Upper lobe of left lung (tissue), 6 donors: ENCODE measurements at places on chromosomes 16 and 17. TPM values are rescaled to one million over a fixed set of nuclear protein-coding genes. Genes with fewer than 3 reads are reported as not detected.

Gene SOST
- not detected for total RNA-seq

Gene TBC1D3C
- total RNA-seq, result 0.29 TPM

- no peak for DNase-seq
Observed at GRCh38 chr17:3835410-3836229, 10.4 kb downstream of the NCBP3 start.

- DNase-seq, result no peak
Observed at GRCh38 chr17:57288040-57288772, 31.9 kb downstream of the MSI2 start.

DNA sequence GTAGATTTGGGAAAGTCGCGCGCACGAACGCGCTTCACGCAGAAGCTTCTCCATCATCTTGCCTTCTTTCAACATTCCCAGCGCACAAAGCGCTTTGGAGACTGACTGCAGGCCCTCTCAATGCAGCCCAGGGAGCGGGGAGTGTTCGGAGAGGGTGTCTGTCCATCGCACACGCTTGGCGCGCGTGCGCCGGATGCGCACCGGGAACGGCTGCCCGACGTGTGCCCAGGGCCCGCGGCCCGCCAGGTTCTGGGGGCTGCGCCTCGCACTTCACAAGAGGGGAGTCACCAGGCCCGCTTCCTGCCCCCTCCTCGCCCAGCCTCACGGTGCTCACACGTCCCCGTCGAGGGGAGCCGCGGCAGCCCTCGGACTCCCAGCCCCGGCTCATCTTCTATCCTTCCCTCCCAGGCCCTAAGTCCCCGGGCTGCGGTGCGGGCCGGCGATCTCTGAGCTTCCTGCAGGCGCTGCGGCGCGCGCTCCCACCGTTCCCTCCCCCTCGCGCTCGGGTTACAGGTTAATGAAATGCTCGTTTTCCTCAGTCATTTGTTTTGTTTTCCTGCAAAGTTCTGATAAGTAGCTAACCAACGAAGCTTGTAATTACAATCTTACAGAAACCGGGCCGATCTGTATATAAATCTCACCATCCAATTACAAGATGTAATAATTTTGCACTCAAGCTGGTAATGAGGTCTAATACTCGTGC, 2.8 kb upstream of the IRX3 start:
- DNase-seq, result no peak

GRCh38 chr16:86992587-86992986, 324.6 kb downstream of the C16orf95 start:
- DNase-seq, result no peak

GRCh38 chr17:42431758-42432161, 8.7 kb upstream of the CAVIN1 start:
- DNase-seq, result no peak

DNA sequence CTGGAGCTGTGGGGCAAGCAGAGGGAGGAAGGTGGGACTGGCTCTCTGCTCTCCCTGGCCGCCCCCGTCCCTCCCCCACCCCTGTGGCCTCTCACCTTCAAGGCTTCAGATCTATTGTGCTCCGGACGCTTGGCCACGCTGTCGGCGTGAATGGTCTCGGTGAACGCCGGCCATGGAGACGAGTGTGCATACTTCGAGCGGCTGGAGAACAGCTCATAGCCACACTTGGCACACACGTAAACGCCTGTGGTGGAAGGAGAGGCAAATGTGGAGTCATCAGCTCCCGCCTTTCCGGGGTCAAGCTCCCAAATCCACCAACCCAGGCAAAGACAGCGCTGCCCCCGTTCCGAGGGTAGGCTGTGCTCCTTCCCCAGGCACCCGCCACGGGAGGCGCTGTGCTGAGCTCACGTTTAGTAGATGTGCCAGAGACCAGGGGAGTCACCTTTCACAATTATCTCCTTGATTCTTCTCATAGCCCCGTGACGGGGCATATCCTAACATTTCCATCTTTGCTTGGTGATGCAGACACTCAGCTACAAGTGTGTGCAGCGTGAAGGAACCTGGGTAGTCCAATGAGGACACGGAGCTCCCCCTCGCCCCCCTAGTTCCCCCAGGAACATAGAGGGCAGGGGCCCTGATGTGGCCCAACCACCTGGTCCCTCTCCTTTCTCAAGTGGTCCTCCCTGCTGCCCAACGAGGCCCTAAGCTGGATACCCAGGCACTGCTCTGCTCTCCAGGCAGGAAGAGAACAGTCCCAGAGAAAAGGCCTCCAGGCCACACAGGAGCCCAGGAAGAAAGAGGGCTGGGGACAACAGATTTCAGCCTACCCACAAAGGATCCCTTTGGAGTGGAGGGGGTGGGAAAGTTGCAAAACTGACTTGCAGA, 1.6 kb downstream of the MSRB1 start:
- peak; percentile 85 for DNase-seq

- DNase-seq, result no peak
Observed at GRCh38 chr17:61627658-61628057, 36.6 kb upstream of the NACA2 start.

- no peak for DNase-seq
Observed at GRCh38 chr16:60279061-60279665, 1545.0 kb upstream of the GOT2 start.

DNA sequence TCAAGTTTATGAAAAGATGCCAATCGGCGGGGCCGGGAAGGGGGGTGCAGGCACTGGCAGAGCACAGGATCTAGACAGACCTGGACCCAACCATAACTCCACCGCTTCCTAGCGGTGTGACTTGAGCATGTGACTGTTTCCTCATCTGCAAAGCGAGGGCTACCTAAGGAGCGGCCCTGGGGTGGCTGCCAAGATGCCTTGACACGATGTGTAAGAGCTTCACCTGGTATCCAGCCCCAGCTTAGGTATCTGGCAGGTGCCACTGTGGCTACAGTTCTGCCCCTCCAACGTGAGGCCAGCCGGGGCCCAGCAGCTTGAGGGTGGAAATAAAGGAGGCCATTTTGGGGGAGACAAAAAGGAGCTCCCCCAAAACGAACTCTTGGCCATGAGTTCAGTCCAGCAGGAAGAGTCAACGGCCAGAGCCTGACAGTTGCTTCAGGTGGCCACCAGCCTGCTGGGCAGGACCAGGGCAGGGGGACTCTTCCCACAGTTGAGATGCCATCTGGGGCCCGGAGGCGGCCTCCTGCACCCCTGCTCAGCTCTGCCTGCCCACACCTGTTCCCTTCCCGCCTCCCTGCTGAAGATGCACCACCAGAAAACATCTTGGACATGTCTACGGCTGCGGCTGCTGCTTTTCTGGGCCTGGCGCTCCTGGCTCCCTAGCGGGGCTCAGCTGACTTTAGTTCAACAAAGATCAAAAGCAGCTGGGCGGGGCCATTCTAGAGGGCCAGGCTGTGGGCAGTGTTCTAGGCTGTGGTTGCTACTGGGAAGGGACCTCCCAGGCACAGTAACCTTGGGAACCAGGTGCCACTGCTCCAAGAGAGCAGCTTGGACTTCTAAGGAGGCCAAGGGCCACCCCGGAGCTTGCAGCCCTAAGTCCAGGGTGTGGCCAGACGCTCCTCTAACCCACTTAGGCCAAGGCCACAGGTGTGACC, 3.4 kb upstream of the MTSS2 start:
- DNase-seq, result peak; percentile 92

GRCh38 chr17:59349178-59349577, 17.7 kb downstream of the YPEL2 start:
- DNase-seq, result no peak

DNA sequence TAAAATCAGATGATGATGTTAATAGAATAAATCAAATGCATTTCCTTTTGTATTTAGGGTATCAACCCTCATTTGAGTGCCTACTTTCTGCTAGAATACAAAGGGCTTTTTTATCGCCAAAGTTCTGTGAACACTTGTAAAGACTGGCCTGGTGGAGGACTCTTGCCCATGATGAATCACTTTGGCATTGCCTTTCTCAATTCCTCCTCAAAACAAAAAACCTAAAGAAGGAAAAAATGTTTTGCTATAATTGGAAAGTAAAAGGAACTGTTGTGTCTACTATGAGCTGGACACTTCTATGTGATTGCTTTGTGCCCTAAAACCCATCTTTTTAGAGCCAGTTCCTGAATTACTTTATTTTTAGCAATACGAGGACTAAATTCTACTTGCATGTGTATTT, 13.0 kb upstream of the DHRS11 start:
- DNase-seq, result no peak
